ENCODE measurements at places on chromosomes 6 and 20.

DNA sequence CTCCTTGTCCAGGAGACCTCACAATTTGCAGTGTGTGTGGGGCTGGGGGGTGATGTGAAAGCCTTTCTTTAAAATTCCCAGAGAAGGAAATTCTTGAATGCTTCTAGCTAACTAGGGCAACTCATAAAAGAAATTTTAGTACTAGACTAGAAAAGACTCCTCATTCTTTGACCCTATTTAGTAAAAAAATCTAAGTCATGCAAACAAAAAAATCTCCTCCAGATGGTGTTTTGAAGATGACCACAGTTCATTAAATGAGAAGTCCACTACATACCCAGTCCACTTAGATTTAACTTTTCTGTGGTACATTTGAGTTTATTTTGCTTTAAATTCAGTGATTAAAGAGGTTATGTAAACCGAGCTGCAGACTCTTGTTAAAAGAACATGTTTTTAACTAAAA, 67.5 kb downstream of the NDUFAF5 start:
- no peak for DNase-seq

- DNase-seq = no peak
Measured at GRCh38 chr6:89433252-89434149, 549 bp downstream of the ANKRD6 start.

DNA sequence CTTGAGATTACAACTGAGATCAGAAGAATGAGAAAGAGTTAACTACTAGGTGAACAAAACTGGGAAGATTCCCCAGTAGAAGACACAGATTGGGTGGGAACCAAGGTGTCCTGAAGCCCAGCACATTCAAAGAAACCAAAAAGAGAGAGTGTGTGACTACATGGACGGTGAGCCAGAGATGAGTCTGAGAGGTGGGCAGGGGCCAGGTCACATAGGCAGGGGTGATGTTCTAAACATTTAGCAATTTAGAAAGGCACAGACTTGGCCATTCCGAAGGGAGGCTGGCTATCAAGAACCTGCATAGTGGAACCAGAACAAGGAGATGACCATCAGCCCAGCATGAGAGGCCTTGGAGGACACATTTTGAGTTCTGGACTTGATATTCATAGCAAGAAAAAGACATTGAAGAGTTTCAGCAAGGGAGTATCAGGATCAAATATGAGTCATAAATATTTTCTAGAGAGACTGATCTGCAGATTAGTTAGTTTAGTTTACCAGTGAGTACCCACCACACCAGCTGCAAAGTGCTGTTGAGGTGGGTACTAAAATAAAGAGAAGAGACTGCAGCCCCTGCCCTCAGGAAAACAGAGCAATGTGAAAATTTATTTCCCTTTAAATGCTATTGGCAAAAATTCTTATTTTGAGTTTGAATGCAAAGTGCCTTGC, 340.5 kb upstream of the PRDM1 start:
- DNase-seq = no peak

GRCh38 chr20:32352121-32352720, 5.9 kb upstream of the ASXL1 start:
- no peak for DNase-seq

- no peak for DNase-seq
Measured at GRCh38 chr6:15911753-15912504, 217.0 kb upstream of the MYLIP start.

- DNase-seq = no peak
Measured at GRCh38 chr6:131602781-131603312, 25.2 kb downstream of the MED23 start.

- DNase-seq = no peak
Measured at GRCh38 chr6:11064836-11065235, 20.7 kb upstream of the ELOVL2 start.

All from amygdala (tissue), 56 donors.